ENCODE measurements at places on chromosomes 7 and 10. TPM values are rescaled to one million over a fixed set of nuclear protein-coding genes. Genes with fewer than 3 reads are reported as not detected.

The ALOX5 gene
- total RNA-seq, result 6.3 TPM

The CAMK2B gene
- 84.7 TPM for total RNA-seq

DNA sequence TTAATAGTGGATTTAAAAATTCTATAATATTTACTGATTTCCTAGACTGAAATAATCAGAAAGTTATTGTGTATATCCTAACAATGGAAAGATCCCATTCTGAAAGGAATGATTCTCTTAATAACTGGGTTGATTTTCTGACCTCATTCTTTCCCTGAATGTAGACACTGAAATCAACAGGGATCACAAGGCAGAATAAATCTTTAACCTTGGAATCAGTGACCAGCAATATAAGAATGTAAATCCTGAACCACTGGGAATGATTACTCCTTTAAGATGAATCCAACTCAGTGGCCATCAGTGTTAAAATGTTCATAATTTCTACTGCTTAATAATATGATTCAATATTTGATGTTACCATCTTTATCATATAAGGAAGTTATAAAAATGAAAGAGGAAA, 47.6 kb downstream of the ANKRD26 start:
- no peaks in the 10 kb centered on the region for H3K27me3 ChIP-seq
- H3K4me1 ChIP-seq, result no peaks in the 10 kb centered on the region
- H3K27ac ChIP-seq, result no peak overlapping the region

GRCh38 chr10:62924344-62924748, 108.2 kb upstream of the EGR2 start:
- H3K4me3 ChIP-seq, result no peak overlapping the region
- no peaks in the 10 kb centered on the region for H3K36me3 ChIP-seq
- DNase-seq, result no peak
- H3K4me1 ChIP-seq, result no peaks in the 10 kb centered on the region
- H3K27me3 ChIP-seq, result no peaks in the 10 kb centered on the region

- no peaks in the 10 kb centered on the region for H3K27me3 ChIP-seq
- DNase-seq, result no peak
- H3K4me3 ChIP-seq, result no peak overlapping the region
- no peaks in the 10 kb centered on the region for H3K36me3 ChIP-seq
- no peaks in the 10 kb centered on the region for H3K4me1 ChIP-seq
Observed at GRCh38 chr10:4431114-4431863, 394.7 kb upstream of the AKR1E2 start.

DNA sequence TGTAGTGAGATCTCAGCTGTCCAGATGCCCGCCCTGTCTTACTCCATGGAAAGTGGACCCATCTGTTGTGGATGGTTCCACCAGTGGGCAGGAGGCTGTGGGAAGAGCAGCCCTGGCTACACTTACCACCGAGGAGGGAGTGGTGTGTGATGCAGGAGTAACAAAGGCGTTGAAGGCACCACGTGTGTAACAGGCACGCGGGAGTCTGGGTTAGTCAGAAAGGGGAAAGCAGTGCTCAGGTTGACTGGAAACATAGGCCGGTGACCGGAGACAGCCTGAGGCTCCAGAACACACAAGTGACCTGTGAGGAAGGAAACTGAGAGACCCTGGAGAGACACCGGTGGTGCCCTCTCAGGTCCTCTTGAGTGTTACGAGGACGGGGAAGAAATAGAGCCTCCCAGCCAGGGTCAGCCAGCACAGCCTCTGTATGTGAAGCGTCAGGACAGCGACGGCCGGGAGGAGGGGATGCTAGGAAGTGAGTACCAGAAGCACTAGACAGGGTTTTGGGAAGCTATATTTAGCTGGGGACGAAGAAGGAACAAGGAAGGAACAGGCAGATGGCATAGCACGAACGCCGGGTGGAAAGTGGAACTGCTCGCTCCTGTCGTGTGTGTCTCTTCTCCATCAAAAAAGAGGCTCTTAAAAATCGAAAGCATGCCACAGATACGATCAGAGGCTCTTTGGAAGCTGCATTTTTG, 51.7 kb downstream of the DAGLB start:
- peaks cover 78% of the 10 kb centered on the region for H3K4me1 ChIP-seq
- H3K4me3 ChIP-seq, result no peak overlapping the region
- no peak for DNase-seq
- peaks cover 15% of the 10 kb centered on the region for H3K36me3 ChIP-seq
- no peaks in the 10 kb centered on the region for H3K27me3 ChIP-seq

GRCh38 chr10:47082055-47082784, 171.0 kb downstream of the PTPN20 start:
- no peaks in the 10 kb centered on the region for H3K27me3 ChIP-seq
- no peaks in the 10 kb centered on the region for H3K4me1 ChIP-seq
